ENCODE measurements at places on chromosomes 1 and 21.

DNA sequence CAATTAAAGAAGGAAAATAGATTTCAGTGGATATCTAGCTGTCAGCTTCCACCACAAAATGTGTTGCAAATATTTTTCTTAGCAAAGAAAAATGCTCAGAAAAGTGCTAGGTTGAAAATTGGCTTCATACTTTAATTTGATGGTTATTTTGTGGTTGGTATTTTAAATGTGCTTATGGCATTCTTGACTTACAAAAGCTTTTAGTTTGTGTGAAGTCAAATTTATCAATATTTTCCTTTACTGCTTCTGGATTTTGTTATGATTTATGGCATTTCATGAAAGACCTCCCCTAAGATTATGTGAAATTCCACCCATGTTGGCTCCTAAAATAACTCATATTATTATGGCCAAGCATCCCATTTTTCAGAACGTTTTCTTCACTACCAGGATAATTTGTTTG, 51.5 kb downstream of the PSMG1 start:
- no peak for DNase-seq

- no peak for DNase-seq
These were observed 10.0 kb upstream of the CDC14A start for GRCh38 chr1:100342348-100342747.

DNA sequence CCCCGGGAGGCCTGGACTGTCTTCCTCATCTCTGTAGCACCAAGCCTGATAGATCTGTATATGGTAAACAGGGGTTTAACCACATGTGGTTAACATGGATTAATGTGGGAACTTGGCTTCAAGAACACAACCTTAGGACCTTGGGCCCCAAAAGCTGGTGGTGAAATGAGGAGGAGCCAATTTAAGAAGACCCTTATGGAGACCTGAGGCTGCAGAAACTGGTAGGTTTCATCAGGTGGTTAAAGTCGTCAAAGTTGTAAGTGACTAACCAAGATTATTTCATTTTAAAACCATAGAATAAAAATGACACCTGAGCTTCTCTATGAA, 14.0 kb downstream of the THEMIS2 start:
- no peak for DNase-seq

- no peak for DNase-seq
These were observed 100.5 kb upstream of the S1PR1 start for GRCh38 chr1:101136271-101136670.

- DNase-seq, result no peak
These were observed 447.3 kb downstream of the PLA2G4A start for GRCh38 chr1:187275985-187276575.

GRCh38 chr21:36980280-36981048, 14.0 kb upstream of the HLCS start:
- DNase-seq, result no peak

- DNase-seq, result no peak
These were observed 904 bp downstream of the KLF17 start for GRCh38 chr1:44119525-44119924.

- no peak for DNase-seq
These were observed 22.6 kb upstream of the A3GALT2 start for GRCh38 chr1:33343539-33343938.

DNA sequence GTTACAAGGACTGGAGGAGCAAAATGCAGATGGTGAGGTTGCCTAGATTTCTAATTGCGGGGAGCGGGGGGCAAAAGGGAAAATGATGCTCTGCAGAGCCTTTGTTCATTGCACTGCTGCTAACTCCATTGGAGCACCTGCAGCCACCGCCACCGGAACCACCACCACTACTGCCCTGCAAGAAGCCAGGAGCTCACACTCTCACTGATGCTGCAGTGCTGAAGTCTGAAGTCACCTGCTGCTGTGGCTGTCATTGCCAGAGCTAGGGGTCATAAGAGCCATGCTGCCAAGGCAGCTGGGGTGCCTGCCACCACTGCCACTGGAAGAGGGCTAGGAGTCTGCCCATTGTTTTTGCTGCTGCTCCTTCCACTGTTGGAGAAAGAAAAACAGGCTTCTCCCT, 7.3 kb upstream of the HPCAL4 start:
- no peak for DNase-seq

- no peak for DNase-seq
These were observed 40.8 kb upstream of the A3GALT2 start for GRCh38 chr1:33361532-33362235.

GRCh38 chr21:26570203-26570602, 2.9 kb downstream of the CYYR1 start:
- no peak for DNase-seq

GRCh38 chr1:183416850-183417771, 1.1 kb downstream of the NMNAT2 start:
- DNase-seq, result peak; percentile 34

GRCh38 chr1:193549081-193549480, 362.7 kb upstream of the B3GALT2 start:
- DNase-seq, result no peak

DNA sequence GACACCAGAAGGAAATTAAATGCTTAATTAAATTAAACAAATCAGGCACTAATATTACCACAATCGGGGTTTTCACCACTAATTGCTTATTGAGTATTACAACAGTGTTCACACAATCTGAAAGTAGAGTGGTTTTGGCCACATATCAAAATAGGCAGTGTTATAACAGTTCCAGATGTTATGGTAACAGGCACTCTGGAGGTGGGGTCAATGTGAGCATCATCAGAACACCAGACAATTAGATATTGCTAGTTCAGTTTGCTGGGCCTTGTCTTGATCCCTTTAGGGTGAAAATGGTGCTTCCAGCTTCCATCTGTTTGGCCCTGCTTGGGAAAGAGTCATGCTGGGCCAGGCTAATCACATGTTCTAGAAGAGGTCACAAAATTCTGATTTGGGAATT, 14.5 kb upstream of the DDAH1 start:
- DNase-seq, result no peak

- no peak for DNase-seq
These were observed 7.0 kb downstream of the C1orf53 start for GRCh38 chr1:197909384-197909783.

GRCh38 chr1:31723828-31724359, 20.1 kb upstream of the COL16A1 start:
- peak; percentile 30 for DNase-seq

GRCh38 chr1:183996396-183996795, 41.1 kb downstream of the COLGALT2 start:
- no peak for DNase-seq

DNA sequence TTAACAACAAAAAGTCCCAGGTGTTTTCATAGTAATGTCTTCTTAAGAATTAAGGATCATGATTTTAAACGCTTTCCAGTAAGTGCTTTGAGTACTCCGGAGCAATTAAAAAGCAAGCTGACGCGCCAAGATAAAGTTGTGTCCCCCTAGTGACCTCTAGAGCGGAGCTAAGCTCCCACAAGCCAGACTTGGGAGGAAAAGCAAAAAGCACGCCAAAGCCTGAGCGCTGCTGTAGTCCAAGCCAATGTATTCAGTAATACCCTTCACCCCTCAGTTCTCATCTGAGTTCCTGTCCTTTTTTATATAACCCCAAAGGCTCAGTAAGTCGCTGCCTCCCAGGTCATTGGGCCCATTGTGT, 3.5 kb upstream of the SLC44A5 start:
- no peak for DNase-seq

DNA sequence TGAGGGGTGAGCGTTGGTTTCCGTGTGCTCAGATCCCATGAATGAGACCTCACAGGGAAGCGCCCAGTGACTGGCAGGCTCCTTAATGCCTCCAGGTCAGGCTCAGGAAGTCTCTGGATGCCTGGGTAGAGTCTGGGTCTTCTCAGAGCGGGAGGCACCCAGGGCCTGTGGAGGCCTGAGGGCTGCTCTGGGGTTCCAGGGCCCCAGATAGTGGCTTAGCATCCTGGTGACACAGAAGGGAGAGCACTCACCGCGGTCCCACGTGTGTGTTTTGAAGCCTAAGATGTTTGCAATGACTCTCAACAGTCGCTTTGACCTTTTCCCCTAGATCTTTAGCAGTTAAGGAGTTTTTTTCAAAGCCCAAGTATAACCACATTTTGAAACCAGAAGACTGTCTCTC, 25.0 kb downstream of the PRMT2 start:
- no peak for DNase-seq

GRCh38 chr1:195960580-195960979, 647.7 kb downstream of the KCNT2 start:
- DNase-seq, result no peak

DNA sequence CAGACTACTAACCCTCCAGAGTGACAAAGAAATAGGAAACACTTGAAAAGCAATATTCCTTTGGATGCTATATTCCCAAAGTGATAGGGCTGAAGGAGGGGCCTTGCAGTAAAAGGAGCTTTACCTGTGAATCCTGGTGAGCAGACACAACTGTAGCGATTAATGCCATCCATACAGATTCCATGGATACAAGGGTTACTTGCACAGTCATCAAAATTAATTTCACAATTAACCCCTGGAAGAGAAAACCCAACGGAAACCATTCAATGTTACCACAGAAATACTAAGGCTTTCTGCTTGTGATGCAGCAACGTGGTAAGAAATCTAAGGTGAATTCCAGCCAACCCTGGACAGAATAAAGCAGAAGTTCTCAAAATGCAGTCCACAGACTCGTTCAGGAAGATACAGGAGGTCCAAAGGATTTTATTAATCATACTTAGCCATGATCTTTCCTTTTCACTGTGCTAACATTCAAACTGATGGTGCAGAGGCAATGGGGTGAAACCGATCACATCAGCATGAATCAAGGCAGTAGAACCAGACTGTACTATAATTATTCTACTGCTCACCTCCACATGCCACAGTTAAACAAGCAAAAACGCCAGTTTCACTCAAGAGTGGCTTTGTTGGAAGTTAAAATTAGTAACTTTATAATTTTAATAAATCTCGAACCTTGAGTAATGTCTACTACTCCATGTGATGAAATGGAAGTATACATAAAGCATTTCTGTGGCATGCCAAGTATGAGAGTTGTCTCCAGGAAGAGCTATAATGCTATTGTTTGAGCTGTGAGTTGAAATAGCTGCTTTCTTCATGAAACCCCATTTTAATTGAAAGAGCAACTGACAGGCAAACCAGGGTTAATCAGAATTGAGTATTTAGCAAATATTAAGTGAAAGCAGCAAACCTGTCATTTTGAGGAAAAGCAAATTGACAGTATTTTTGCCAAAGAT, 63.2 kb upstream of the ADAM30 start:
- no peak for DNase-seq

DNA sequence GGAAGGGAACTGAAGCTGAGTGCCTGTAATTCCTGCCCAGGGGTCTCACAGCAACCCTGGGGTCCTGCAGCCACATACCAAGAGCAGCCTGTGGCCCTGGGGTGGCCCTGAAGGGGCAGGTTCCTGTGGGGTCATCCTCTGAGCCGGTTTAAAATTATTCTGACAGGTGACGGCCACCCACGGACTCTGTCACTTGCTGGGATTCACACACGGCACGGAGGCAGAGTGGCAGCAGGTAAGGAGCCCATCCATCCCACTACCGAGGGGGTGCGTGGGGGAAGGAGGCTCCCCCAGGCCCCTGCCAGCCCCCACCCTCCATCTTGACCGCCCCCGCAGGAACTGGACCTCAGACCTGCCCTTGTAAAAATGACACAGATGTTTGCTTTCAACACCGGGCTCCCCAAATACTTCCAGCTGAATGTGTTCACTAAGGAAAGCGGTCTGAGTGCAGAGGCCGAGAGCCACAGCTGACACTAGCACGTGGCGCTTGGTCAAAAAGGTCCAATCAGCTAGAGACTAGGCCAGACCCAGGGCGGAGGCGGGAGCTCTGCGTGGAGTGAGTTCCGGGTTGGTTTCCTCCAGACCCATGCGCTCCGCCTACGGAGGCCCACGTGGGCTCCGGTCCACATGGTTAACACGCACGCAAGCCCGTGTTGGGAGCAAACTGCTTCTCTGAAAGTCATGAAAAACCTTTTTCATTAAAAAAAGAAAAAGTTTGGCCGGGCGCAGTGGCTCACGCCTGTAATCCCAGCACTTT, 10.0 kb downstream of the YBEY start:
- DNase-seq, result peak; percentile 90

GRCh38 chr1:36920371-36920770, 113.9 kb downstream of the GRIK3 start:
- no peak for DNase-seq

DNA sequence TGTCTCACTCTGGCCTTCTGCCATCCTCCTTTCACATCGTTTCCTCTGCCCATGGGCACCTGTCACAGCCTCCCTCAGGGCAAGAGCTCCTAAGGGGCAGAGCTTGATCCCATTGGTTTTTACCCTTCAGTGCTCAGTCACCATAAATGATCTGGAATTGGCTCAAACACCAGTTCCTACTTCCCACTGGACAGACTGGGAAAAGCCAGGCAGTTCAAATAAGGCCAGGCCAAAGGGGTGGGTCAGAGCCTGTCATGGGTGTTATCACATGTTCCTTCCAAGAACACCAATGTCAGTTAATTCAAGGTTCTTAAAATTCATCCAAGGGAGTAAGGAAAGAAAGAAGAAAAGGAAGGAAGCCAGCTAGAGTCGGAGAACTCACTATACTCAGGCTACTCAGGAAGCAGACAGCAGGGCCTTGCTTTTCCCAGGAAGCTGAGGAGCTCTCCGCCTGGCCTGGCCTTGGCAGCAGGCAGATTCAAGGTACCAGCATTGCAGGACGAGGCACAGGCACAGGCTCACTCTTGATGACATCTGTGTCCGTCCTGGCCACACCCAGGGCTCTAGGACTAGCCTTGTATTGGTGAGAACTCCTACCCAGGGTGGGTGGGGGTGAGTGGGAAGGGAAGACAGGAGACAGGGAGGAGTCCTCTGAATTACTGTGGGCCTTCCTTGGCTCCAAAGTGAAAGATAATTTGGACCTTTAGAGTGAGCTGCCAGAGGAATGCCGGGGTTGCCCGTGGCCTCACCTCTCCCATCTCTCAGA, 32.2 kb upstream of the ARTN start:
- DNase-seq, result no peak

- no peak for DNase-seq
These were observed 271.1 kb downstream of the PTPRC start for GRCh38 chr1:198909973-198910372.

DNA sequence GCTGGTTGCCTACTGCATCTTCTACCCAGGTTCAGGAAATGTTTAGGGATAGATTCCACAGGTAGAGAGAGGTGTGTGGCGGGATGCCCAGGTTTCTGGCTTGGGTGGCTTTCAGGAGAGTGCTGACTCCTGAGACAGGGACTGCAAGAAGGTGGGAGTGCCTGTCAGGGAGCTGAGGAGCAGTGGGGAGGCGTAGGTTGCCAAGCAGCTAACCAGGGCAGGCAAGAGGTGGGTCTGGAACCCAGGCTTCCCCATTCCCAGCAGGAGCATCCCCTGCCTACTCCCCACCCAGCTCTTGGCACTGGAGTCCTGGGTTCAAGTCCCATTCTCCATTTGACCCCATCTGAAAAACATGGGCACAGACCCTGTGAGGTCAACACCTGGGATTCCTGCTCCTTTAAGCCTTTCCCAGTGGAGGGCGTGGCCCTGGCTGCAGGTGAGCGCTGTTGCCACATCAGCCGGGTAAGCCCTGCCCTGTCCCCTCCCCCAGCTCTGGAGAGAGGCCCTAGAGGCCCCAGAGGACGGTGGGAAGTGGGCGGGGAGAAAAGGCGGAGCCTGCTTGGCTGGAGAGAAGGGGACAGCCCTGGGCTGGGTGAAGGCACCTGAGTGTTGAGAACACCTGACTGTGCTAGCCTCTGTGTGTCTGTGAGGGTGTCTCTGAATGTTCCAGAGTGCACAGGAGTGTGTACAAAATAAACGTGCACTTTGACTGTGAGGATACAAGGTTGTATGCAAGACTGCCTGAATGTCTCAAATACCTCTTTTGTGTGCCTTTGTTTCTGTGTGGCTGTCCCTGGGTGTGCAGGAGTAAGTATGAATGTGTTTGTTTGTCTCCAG, 14.0 kb upstream of the SYNC start:
- DNase-seq, result peak; percentile 65

GRCh38 chr1:61152066-61152465, 69.7 kb downstream of the NFIA start:
- DNase-seq, result no peak
